Bone marrow (tissue), 2 donors: ENCODE measurements at places on chromosomes 12 and 14.

DNA sequence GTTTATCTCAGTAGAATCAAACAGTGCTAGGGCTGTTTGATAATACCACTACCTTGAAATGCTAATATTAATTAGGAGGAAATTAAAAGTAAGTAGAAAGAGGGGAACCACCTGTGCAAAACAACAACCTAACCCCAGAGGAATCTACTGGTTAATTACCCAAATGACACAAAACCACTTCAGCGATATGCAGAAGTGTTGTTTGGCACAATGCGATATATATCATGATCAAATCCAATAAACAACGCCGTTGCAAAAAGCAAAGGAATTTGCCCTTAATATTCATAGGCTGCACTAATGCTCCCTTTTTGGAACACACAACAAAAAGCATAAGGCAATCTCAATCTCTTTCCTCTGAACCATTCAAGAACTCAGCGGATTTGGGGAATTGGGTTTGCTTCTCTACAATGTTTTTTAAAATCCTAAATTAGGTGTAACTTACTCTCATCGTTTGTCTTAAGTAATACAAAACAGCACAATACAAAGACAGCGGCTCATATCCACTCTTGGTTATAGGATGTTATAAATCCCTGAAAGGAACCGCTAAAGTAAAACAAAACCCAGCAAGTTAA is 1.5 kb downstream of the MAP4K5 start:
- DNase-seq: no peak

GRCh38 chr14:51094282-51094821 is 553 bp downstream of the TRIM9 start:
- DNase-seq: no peak

GRCh38 chr14:60573943-60574495 is 65.1 kb downstream of the SIX6 start:
- no peak for DNase-seq

DNA sequence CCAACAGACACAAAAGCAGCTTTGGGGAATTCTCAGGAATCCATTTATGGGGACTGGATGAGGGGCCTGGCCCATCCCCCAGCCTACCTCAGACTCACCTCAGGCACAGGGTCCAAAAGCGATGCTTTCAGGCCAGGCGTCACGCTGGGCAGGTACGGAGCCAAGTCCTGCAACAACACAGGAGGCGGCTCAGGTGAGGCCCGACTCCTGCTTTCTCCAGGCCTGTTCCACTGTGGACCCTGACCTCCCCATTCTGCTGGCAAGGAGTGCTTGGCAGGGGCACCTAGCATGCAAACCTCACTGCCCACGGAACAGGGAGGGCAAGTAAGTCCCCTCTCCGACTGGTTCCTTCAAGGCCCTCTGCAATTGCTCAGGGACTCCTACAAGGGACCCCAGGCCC is 28.6 kb upstream of the RAB35 start:
- DNase-seq: no peak

DNA sequence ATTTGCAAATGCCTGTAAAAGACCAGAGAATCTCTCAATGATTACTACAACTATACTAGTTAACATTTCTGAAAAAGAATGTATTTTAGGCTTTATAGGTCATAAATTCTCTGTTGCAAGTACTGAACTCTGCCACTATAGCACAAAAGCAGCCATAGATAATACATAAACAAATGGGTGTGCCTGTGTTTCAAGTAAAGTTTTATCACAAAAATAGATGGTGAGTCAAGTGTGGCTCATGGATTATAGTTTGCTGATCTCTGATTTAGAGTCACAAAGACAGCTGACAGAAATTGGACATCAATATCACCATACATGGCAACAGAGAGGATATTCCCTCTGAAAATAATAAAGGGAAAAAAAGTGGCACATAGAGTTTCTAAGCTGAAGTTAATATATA is 68.1 kb downstream of the FSCB start:
- no peak for DNase-seq
